ENCODE measurements at places on chromosomes 5 and 9. TPM values are rescaled to one million over a fixed set of nuclear protein-coding genes. Genes with fewer than 3 reads are reported as not detected.

The FOXD4L3 gene
- polyA plus RNA-seq, result 0.45 TPM

The PPP2CA gene
- polyA plus RNA-seq, result 46.1 TPM

The SH3TC2 gene
- polyA plus RNA-seq, result not detected

The CD14 gene
- polyA plus RNA-seq, result 7.8 TPM

The INSL6 gene
- polyA plus RNA-seq, result not detected

The ANKRD34B gene
- polyA plus RNA-seq, result not detected

The NRARP gene
- polyA plus RNA-seq, result 5.1 TPM

The HTR4 gene
- polyA plus RNA-seq, result 5.6 TPM

The PRUNE2 gene
- 13.5 TPM for polyA plus RNA-seq

The MARCOL gene
- polyA plus RNA-seq, result not detected

The CDH9 gene
- polyA plus RNA-seq, result 0.39 TPM

The CER1 gene
- not detected for polyA plus RNA-seq

The MRPL50 gene
- 10.1 TPM for polyA plus RNA-seq

The AQP7 gene
- polyA plus RNA-seq, result 33.2 TPM

The OR1B1 gene
- not detected for polyA plus RNA-seq

The KLF4 gene
- polyA plus RNA-seq, result 72.7 TPM

All from small intestine (tissue), 16 donors.